ENCODE measurements at places on chromosomes 5 and 9.

GRCh38 chr9:97853056-97853843 is at the start of gene FOXE1:
FOXE1 (plus strand) TSS chr9:97853226; CDS start chr9:97853915, 689 bp downstream.
- no peak for DNase-seq

DNA sequence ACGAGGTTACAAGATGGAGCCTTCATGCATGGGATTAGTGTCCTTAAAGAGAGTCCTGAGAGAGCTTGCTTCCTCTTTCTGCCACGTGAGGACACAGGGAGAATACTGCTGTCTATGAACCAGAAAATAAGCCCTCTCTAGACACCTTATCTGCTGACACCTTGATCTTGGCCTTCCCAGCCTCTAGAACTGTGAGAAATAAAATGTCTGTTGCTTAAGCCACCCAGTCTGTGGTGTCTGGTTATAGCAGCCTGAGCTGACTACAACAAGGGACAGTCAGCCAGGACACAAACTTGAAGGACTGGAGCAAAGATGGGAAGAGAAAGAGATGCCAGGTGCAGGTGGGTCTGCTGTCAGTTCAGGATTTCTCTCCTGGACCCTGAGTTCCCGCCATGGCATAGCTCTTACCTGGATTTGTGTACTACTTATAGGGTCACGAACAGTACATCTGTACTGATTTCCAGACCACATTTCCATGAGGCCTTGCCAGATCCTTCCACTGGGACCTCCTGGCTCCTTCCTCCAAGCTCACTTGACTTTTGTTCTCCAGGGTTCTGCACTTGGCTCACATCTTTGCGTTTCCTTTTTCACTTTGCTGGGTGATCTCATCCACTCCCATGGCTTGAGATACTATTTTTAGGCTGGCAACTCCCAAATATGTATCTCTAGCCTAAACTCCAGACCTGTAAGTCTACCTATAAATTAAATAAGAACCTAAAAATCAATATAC is 44.9 kb upstream of the LIFR start:
- no peak for DNase-seq

DNA sequence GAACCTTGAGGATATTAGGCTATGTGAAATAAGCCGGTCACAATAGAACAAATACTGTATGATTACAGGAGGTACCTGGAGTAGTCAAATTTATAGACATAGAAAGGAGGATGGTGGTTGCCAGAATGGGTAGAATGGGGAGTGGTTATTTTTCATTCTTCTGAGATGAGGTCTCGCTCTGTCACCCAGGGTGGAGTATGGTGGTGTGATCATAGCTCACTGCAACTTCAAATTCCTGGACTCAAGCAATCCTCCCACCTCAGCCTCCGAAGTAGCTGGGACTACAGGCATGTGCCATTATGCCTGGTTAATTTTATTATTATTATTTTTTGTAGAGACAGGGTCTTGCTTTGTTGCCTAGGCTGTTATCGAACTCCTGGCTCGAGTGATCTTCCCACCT is 27.1 kb downstream of the SH3PXD2B start:
- no peak for DNase-seq

DNA sequence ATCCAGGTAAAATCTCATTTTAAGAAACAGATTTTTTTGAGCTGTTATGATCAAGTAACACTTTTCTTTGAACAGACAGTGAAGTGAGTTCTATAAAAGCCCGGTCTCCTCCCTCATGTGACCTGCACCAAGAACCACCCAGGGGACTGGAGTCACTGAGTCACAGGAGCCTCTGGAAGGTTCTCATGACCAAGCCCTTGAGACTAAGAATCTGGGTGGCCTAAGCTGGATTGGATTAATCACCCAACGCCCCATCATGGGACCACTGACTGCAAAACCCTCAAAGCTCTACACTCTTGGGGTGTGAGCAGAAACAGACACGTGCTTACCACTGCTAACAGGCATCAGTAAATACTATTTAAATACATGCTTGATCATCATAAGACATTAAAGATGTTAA is 48.4 kb downstream of the SECISBP2 start:
- DNase-seq: no peak

DNA sequence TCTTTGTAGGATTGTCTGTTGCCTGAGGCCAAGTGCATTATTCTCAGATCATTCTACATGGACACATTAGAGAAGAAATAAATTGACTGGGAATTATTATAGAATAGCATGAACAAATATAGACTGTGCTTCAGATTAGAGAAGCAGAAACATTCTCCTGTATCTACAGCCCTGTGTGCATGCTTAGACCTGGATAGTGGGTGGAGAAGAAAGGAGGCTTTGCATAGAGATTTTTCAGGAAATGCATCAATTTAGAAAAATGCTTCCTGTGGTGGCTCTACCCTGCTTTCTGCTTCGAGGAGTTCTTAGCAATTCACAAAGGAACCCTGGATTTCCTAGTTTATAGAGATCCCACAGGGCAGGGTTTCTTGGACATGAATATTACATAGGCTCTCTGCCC is 66.7 kb downstream of the IRX1 start:
- no peak for DNase-seq

- DNase-seq: no peak
These were observed 6.6 kb upstream of the FBP2 start for GRCh38 chr9:94600258-94600657.

Measured in stimulated activated CD8-positive, alpha-beta memory T cell treated with anti-CD3 and anti-CD28 coated beads, Interleukin-2, amount 100 ng/mL, for 1 hour (primary cell).